ENCODE measurements at places on chromosomes 2 and 18.

GRCh38 chr2:230256733-230257332 is 31.3 kb downstream of the SP140 start:
- DNase-seq: no peak

DNA sequence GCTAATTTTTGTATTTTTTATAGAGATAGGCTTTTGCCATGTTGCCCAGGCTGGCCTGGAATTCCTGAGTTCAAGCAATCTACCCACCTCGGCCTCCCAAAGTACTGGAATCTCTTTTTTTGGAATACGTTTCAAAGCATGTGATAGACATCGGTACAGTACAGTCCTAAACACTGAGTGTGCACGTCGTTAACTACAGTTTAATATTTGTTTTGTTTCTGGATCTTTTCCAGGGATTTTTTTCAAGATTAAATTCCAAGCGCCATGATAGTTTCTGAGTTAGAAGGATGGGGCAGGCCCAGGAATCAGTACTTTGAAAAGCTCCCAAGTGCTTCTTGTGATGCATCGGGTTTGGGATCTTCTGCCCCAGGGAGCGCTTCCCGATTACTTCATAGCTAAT is 33.3 kb downstream of the NEDD4L start:
- DNase-seq: no peak

GRCh38 chr18:371609-371982 is 103.7 kb upstream of the THOC1 start:
- no peak for DNase-seq

GRCh38 chr2:9909106-9909505 is 42.4 kb upstream of the GRHL1 start:
- DNase-seq: no peak

GRCh38 chr2:44930274-44931197 is 11.0 kb upstream of the SIX3 start:
- DNase-seq: no peak

- no peak for DNase-seq
These were observed 58.1 kb upstream of the PELI1 start for GRCh38 chr2:64202206-64202845.

Measured in stimulated activated CD4-positive, alpha-beta T cell treated with anti-CD3 and anti-CD28 coated beads, Interleukin-1b, Interleukin-23, amount 100 ng/mL, for 1 hour (primary cell).